ENCODE measurements at places on chromosomes 6 and 20.

- no peak for DNase-seq
Measured at GRCh38 chr6:33903579-33903978, 99.8 kb upstream of the MLN start.

DNA sequence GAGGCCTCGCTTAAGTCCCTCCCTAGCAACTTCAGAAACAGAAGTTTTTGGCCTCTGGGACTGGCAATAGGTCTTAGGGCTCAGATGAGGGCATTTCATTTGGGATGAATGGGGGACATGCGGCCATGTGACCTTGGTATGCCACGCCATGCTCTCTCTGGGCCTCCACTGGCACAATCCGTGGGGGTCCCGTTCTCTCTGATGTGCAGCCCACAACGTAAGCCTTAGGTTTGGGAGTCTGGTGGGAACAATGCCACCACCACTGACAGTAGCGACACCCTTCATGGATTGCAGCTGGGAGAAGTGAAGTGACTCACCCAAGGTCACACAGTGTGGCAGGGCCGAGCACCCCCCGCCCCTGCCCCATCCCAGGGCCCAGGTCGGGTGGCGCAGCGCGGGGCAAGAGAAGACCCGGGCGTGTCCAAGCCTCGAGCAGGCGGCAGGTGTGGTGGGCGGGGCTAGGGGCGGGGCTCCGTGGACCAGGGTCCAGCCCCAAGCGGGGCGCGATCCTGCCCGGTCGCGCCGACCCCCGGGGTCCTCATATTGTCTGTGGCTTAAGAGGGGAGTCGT lies 864 bp upstream of the CEBPB start:
- no peak for DNase-seq

- no peak for DNase-seq
Measured at GRCh38 chr20:6135347-6135746, 12.5 kb upstream of the FERMT1 start.

- no peak for DNase-seq
Measured at GRCh38 chr6:155638200-155638599, 182.6 kb upstream of the NOX3 start.

DNA sequence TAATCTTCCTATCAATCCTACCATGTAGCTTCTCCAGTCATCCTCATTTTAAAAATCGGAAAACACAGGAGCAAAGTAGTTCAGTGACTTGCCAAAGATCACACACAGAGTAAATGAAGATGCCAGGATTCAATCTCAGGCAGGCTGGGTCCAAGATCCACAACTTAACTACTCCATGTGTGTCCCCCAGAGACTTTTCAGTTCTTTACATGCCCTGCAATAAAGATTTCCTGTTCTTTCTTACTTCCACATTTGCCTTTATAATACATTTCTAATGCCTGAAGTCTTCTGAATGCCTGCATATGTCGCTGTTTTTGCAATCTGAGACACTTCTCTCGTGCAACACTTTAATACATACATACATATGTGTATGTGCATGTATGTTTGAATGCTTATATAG lies 121.7 kb upstream of the MARCKS start:
- no peak for DNase-seq

- no peak for DNase-seq
Measured at GRCh38 chr20:58891718-58892140, 39.2 kb downstream of the GNAS start.

GRCh38 chr6:163474581-163474980 lies 60.1 kb downstream of the QKI start:
- DNase-seq, result no peak

DNA sequence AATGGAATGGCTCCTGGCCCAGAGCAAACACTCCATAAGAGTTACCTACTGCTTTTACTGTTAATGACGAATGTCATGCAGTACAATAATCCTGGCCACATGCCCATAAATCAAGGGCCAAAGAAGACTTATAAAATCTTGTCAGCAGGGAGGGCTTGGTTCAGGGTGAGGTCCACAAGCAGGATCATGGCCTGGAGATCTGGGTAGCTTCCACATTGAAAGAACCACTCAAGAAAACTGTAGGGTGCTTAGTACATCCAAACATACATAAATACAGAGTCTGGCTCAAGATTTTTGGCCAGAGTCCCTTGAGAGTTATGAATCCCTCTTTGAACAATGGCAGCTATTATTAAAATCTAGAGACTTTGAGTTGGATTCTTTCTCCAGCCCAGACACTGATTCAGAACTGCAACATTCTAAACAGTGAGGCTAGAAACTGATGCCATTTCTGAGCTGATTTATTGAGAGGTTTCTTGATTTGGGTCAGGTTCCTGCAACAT lies 188.7 kb downstream of the CDC5L start:
- DNase-seq, result no peak

DNA sequence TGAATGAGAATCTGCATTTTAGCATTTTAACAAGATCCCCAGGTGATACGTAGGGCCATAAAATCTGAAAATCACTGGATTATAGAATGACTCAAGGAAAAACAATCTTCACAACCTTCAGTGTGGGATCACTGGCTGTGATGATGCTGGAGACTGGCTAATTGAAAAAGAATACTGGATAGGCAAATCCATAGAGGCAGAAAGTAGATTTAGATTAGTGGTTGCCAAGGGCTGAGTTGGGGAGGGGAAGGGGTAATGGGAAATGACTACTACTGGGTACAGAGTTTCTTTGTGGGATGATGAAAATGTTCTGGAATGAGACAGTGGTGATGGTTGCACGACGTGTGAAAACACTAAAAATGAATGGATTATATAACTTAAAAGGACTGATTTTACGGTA lies 84.1 kb downstream of the CDK19 start:
- DNase-seq, result no peak

GRCh38 chr20:45342855-45343531 lies 5.2 kb downstream of the SDC4 start:
- no peak for DNase-seq

- DNase-seq, result no peak
Measured at GRCh38 chr6:73923905-73924485, 228.0 kb downstream of the CD109 start.

DNA sequence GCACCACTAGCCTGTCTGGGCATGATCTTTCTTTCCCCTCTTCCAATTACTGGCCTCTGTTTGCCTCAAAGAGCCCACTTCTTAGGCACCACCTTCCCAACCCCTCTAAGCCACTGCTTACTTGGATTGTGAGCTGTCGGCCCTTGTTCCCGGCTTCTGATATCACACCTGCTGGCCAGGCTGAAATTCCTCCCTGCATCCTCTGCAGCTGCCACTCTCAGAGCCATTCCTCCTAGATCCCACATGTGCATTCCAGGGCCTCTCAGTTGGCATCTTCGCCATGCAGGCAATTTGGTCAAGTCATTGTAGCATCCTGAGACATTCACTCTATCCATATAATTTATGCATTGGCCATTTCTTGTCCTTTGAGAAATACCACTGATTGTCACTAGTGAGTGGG lies 135.9 kb downstream of the OLIG3 start:
- DNase-seq, result no peak

DNA sequence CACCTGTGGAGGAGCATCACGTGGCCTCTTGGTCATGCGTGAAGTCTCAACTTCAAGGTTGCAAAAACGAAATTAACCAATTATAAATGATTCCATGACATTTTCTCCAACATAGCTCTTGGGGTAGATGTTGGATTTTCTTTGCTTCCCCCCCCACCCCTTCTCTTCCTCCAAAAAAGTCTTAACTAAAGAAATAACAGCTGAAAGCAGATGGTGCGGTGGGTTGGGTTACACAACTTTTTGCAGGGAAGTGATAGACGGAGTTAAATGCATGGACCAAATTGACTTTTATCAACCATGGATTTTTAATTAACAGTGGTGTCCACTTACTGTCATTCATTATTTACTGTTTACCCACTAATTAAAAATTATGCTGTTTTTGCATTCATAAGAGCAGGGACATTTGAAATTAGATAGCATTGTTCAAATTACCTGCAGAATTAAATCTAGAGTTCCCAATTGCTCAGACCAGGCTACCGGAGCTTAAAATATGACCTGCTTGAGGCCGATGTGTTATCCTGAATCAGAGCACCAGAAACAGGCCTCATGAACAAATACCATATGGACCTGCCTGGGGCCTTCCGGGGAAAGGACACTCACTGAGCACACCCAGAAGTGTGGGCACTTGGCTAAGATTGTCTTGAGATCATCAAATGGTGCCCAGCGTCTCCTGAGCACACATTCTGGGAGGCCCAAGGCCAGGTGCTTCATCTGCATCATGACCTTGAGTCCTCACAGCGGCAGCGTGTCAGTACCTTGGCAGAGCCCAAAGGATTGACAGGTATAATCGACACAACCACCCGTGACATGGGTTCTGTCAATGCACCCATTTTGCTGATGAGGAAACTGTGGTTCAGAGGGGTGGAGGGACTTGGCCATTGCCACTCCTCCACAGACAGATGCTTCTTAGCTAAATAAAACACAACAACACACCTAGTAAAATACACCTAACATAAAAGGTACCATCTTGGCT lies 41.5 kb downstream of the APCDD1L start:
- DNase-seq, result no peak

GRCh38 chr6:124960757-124961463 lies 1.3 kb upstream of the RNF217 start:
- DNase-seq, result no peak

GRCh38 chr20:389220-389619 lies 8.7 kb downstream of the TRIB3 start:
- DNase-seq, result no peak

DNA sequence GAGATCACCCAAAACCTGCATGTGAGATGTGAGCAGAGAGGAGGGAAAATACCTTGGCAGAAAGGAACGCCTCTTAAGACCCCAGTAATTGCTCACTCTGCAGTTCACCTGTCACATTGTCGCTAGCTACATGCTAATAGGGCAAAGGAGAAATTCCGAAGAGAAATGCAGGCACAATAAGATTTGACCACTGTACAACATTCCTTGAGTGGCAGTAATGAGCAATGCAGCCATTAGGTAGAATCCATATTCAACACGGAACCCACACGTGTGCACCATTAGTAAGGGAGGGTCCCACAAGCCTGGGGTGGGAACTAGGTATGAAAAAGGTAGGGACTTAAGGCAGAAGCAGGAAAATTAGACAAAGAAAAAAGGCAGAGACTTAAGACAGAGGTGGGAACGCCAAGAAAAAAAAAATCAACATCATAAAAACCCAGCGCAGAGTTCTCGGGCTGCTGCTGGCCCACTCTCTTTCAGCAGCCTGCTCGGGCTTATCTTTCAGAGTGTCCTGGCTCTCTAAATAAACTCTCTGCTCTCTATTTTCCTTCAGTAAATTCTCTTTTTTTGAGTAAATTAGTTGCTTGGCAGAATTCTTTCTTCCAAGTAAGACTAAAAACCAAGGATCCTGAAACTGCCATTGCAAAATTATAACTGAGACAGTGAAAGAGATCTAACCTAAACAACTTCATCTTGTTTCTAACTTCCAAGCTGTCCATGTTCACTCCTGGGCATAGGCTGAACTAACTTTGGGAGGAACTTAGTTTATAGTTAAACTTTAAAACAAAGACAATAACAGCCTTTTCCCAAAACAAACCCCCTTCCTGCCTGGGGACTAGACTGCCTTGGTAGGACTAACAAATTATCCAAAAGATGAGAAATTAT lies 116.5 kb downstream of the CD24 start:
- DNase-seq, result no peak

GRCh38 chr20:37144856-37145404 lies 34.2 kb upstream of the RPN2 start:
- DNase-seq, result no peak

DNA sequence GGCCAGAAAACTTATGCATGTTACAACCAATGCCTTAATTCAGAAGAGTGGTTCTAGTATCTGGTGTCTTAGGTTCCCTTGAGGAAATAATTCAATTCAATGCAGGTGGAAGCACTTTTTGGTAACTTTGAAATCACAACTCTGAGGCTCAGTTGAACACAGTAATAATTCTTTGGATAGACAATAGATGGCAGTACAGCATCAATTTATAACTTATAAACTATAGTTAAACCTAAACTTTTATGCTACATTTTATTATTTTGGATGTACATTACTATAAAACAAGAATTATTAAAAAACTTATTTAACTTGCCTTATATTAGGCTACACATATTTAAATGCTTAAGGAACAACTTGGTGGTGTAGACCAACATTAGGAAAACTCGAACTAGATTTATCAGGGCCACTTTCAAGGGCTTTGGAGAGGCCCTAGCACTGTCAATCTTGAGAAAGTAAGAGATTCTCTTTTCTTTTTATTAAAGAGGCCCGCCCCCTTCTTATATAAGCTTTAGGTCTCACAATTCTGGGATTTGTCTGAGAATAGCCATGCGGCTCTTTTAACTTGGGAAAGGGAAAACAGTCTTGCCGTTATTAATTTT lies 85.9 kb downstream of the CRYBG1 start:
- no peak for DNase-seq

DNA sequence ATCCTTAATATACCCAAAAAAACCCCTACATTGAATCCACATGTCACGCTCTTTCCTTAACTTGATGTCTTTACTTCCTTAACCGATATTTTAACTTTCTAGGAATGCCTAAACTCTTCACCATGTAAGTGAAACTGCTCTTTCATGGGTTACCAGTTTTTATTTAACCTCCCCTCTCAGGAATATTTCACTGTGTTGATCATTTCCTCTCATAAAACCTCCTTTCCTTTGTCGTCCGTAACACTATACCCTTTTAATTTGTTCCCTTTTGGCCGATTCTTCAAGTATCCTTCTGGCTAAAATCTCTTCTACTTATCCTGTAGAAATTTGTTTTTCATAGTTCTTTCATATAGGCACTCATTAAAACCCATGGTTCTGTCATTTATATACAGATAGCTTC lies 24.6 kb downstream of the SYCP2 start:
- no peak for DNase-seq

- no peak for DNase-seq
Measured at GRCh38 chr6:56144538-56145324, 102.6 kb downstream of the COL21A1 start.

- no peak for DNase-seq
Measured at GRCh38 chr6:53616450-53617357, 48.9 kb downstream of the KLHL31 start.

DNA sequence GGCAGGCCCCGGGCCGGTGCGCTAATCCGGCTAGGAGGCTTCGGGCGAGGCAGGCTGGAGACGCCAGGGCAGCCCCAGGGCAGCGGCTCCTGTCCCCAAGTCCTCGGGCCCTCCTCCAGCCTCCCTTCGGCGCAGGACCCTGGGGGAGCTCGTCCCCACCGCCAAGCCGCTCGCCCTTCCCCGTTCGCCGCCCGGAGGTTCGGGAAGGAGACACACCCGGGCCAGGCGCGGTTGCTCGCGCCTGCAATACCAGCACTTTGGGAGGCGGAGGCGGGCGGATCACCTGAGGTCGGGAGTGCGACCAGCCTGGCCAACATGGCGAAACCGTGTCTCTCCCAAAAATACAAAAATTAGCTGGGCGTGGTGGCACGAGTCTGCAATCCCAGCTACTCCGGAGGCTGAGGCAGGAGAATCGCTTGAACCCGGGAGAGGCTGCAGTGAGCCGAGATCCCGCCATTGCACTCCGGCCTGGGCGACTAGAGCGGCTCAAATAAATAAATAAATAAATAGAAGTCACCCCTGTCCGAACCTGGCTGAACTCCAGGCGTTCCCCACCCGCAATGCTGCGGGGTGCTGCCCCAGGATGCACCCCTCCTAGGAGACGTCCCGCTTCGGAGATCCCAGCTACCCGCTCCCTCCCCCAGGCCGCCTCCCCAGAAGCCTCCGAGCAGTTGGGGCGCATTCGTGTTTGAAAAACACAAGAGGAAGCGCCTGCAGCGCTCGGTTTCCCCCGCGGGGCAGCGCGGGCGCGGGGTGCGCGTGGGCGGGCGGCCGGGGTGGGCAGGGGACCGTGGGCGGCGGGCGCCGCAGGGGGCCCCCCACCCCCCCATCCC lies 27.5 kb downstream of the SERPINB9 start:
- no peak for DNase-seq

- no peak for DNase-seq
Measured at GRCh38 chr6:63985223-63985622, 349.6 kb downstream of the PHF3 start.

All from HFF-Myc (cell line).